ENCODE measurements at places on chromosomes 6 and 20.
A peak's percentile ranks its signal among the peaks of the same experiment; 100 is the strongest.

GRCh38 chr6:21970569-21971300 lies 326.1 kb downstream of the PRL start:
- no peak for DNase-seq

- no peak for DNase-seq
Measured at GRCh38 chr20:46634528-46634927, 16.7 kb downstream of the SLC13A3 start.

DNA sequence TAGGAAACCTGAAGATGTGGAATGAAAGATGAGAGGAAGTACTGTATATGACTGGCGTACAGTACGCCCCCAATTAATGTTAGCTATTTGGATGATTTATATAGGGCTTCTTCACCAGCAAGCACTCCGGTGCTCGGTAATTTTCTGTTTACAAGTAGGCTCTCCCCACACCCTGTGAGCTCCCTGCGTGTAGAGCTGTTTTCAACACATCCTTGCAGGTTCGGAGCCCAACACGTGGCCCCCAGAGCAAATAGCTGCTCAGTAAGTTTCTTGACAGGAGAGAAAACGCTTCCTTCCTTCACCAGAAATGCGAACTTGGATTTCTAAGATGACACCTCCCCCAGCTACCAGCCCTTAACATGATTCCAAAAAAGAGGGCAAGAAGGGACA lies 1.2 kb upstream of the RAB22A start:
- DNase-seq: no peak

DNA sequence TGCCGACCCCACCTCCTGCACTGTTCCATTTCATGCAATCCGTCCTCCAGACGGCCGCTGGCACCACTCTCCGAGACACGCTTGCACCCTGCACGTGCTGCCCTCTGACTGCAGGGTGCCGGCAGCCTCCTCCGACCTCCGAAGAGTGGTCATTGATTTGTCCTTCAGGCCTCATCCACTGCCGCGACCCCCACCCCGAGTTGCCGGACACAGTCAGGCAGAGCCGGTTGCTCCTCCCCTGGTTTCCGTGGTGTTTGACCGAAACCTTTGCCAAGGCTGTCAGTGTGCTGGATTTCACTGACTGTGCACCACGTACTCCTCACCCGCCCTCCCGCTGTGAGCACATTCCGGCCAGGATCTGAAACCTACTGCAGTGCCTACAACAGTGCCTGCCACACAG lies 156.4 kb upstream of the PDE10A start:
- DNase-seq: no peak

DNA sequence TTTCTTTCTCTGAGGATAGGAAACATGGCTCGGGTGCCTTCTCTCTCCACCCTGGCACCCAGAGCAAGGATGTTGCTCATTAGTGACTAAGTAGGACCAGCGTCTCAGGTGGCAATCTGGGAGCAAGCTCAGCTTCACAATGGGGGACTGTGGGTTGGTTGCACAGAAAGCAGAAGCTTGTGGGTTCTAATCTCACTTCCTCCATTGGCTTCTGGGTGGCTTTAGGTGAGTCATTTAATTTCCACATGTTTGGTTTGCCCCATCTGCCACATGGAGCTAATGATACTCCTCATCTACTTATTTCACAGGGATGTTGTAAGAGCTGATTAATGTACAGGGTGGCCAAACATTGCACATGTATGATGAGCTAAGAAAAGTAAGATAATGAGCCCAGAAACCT lies 54.8 kb upstream of the AKIRIN2 start:
- DNase-seq: peak; percentile 17

DNA sequence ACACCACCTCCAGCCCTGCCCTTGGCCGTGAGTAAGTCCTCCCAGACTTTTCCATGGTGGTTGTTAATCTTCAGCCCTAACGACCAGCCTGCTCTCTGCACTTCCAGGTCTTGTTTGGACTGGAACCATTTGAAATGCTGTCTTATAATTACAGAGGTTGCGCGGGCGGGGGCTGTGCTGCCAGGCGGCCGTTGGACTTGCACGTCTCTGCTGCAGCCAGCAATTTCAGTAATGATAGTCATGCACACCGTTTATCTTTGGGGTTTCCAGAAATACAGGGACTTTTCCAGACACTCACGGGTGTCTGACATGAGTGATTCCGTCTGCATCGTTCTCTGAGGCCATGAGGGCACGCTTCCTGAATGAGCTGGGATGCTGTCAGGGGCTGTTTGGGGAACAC lies 118.2 kb downstream of the BMP7 start:
- DNase-seq: no peak

DNA sequence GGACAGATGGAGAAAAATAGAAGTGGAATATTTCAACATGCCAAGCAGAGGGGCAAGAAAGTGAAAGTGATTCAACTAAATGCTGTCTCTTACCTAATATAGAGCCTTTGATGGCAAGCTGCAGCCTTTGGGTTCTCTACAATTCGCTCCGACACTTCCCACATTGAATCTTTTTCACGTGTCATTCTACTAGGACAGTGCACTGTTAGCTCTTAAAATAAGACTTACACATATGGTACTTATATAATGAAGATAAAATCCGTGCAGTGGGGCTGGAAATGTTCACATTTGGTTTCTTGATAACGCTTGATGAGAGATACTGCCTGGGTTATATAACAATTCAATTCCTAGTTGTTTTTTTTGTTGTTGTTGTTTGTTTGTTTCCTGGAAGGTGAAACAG lies 502.4 kb downstream of the LMBRD1 start:
- DNase-seq: no peak

DNA sequence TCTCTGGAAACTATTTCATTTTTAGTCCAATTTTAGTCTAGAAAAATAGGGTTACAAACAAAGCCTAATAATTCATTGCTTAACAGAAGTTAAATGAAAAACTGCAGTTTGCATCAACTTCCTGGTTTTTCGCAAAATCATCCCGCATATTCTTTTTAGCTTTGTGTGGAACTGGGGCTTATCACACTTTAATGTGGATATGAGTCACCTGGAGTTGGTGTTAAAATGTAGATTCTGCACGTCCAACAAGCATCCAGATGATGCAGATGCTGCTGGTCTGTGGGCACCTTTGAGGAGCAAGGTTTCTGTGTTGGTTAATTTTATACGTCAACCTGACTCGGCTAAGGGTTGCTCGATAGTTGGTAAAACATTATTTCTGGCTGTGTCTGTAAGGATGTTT lies 126.1 kb downstream of the PLCB4 start:
- DNase-seq: no peak

DNA sequence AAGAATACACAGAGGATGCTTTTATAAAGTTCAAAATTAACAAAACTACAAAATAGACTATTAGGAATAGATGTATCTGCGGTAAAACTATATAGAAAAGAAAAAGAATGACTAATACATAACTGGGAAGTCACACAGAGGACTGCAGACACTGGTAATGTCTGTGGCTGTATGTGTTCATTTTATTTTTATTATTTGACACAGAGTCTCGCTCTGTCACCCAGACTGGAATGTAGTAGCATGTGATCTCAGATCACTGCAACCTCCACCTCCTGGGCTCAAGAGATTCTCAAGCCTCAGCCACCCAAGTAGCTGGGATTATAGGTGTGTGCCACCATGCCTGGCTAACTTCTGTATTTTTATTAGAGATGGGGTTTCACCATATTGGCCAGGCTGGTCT lies 38.9 kb downstream of the ESF1 start:
- DNase-seq: no peak

GRCh38 chr20:38073307-38074071 lies 39.9 kb downstream of the RPRD1B start:
- peak; percentile 11 for DNase-seq

DNA sequence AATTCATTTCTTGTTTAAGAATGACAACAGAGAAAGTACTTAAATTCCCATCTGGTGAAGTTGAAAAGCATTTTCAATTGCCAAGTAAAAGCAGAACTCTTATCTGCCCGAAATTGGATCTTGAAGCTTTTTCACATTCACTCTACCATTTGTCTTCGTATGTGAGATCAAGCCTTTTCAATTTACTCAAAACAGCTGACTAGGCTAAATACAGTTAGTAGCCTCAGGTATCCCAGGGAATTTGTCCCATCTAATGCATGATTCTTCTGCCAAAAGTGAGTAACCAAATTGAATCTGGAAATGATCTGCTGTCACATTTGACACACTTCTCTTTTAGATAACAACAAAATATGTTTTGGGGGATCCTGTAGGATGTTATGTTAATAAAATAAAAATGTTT lies 596.8 kb upstream of the HS3ST5 start:
- DNase-seq: no peak

- no peak for DNase-seq
Measured at GRCh38 chr6:108751851-108752732, 96.1 kb upstream of the ARMC2 start.

- no peak for DNase-seq
Measured at GRCh38 chr6:52564856-52565255, 12.0 kb downstream of the TRAM2 start.

DNA sequence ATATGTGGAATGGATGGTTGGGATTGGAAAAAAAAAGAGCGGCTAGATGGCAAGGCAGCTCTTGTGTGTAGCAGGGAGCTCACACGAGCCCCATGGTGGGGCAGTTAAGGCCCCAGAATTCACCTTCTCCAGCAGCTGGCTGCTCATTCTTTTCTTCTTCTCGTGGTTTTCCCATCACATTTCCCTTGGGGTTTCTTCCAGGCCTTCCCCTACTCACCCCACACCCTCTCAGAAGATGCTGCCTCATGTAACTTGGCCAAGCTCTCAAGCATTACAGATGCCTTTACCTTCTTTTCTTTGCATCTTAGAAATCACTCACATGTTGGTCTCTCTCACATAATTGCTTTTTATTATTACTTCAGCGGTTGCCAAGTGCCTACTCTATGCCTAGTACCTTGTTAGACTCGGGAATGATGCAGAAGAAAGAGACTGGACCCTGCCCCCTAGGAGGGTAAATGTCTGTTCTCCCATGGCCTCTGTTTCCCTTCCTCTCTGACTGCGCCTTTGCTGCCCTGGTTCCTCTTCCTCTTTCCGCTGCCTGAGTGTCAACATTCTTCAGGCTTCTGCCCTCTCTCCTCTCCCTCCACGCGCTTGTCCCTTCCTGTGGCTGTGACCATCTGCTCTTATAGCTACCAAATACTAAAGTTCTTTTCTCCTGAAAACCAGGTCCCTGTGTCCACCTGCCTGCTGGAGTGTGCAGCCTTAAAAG lies 28.6 kb downstream of the PPARD start:
- DNase-seq: no peak

Data from stimulated activated naive CD8-positive, alpha-beta T cell treated with anti-CD3 and anti-CD28 coated beads, Interleukin-15, amount 100 ng/mL, for 72 hours (primary cell).